ENCODE measurements at places on chromosomes 3 and 15.

- DNase-seq = no peak
Observed at GRCh38 chr15:78681281-78682003, 40.4 kb upstream of the CHRNB4 start.

- DNase-seq = no peak
Observed at GRCh38 chr3:153070511-153070868, 91.5 kb upstream of the RAP2B start.

DNA sequence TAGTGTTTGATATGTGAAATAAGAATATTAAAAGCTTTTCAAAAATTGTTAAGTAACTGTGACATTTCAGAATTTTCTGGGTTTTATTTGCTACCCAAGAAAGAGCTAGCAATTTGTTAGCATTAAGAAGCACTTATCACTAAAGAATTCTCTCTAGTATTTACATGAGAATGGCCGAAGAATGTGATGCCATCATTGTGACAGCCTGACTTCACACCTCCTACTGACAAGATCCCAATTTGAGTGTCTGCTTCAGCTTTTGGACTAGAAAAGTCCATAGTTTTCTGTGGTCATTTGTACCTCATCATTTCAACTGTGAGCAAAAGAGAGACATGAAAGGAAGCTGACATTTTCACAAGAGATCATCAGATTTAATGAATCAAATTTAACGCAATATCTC is 548.1 kb upstream of the AGTR1 start:
- no peak for DNase-seq

- DNase-seq = no peak
Observed at GRCh38 chr15:40449275-40449674, 8.5 kb downstream of the BAHD1 start.

GRCh38 chr3:111851511-111851954 is 7.5 kb upstream of the PHLDB2 start:
- no peak for DNase-seq
